ENCODE measurements at places on chromosomes 5 and 9. TPM values are rescaled to one million over a fixed set of nuclear protein-coding genes. Genes with fewer than 3 reads are reported as not detected.

RNF145 gene
- total RNA-seq: 53.4 TPM

TBC1D2 gene
- total RNA-seq: 61.8 TPM

PPIP5K2 gene
- total RNA-seq: 36.6 TPM

ROR2 gene
- total RNA-seq: 3.3 TPM

ARID3C gene
- 2.0 TPM for total RNA-seq

RNF180 gene
- total RNA-seq: 13.1 TPM

DNA sequence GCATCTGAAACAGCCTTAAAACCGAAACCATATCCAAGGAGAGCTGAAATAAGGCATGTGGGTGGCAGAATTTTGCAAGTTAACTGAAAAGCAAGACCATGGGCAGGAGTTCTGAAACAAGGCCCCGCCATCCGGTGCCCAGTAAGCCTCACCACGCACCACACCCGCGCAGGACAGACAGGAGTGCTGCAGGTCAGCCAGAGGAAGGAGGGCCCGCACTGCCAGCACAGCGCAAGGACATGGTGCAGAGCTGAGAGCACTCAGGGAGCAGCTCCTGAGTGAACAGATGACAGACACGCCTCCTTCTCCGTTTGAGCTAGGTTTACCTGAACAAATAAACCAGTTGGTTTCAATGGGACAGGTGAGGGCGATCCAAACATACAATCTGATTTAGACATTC is 16.5 kb upstream of the ISCA1 start:
- H3K4me3 ChIP-seq: no peak overlapping the region
- no peaks in the 10 kb centered on the region for H3K4me1 ChIP-seq
- DNase-seq: no peak
- peaks cover 3% of the 10 kb centered on the region for H3K36me3 ChIP-seq
- no peaks in the 10 kb centered on the region for H3K27me3 ChIP-seq
- H3K27ac ChIP-seq: no peak overlapping the region

- no peak overlapping the region for H3K4me3 ChIP-seq
- no peak for DNase-seq
- no peaks in the 10 kb centered on the region for H3K27me3 ChIP-seq
- H3K4me1 ChIP-seq: no peaks in the 10 kb centered on the region
- no peak overlapping the region for H3K27ac ChIP-seq
Measured at GRCh38 chr5:10828241-10828640, 67.2 kb upstream of the DAP start.

DNA sequence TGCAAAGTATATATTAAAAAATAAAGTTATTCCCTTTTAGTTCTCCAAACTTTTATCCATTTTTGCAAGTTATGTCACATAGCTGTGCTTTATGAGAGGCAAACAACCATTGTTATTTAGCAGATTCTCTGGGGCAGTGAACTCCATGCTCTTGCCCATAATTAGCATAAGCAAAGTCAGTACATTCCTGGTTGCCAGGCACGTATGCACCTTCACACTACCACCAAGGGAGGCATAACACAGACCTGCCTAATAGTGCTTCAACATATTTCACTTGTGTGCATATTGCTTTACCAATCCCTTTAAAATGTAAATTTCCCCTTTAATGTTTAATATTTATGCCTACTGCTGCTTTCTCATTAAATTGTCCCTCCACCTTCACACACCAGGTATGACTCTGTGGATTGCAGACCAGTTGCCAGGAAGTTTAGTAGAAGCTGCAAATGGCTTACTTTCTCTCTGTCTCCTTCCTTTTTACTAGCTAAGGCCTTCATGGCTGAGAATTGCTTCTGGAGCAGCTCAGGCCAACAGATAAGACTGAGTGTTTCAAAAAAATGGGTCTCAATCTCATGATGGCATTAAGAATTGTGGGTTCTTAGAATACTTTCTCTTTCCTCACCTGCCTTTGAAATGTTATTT is 388.2 kb downstream of the PRR16 start:
- H3K4me3 ChIP-seq: no peak overlapping the region
- H3K27me3 ChIP-seq: no peaks in the 10 kb centered on the region
- no peaks in the 10 kb centered on the region for H3K36me3 ChIP-seq
- no peaks in the 10 kb centered on the region for H3K4me1 ChIP-seq
- H3K27ac ChIP-seq: no peak overlapping the region

DNA sequence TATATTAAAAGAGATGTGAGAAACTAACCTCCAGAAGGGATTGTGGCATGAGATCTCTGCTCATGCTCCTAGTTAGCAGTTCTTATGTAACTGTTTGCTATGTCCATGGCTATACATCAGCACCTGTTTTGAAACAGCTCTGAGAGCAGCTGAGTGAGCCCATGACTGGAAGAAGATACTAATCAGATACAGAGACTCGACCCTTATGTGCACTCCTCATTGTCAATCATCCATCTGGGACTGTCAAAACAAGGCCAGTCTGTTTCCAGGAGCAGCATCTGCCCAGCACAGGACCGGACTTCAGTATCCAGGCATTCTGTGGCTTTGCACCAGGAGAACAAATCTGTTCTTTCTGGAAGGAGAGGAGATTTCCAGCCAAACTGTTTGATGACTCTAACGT is 77.7 kb downstream of the EFNA5 start:
- H3K27ac ChIP-seq: no peak overlapping the region
- no peak for DNase-seq
- peaks cover 20% of the 10 kb centered on the region for H3K4me1 ChIP-seq
- no peak overlapping the region for H3K4me3 ChIP-seq

- no peaks in the 10 kb centered on the region for H3K27me3 ChIP-seq
- no peak overlapping the region for H3K4me3 ChIP-seq
- DNase-seq: no peak
- H3K36me3 ChIP-seq: no peaks in the 10 kb centered on the region
Measured at GRCh38 chr5:50672663-50673062, 6.2 kb downstream of the PARP8 start.

DNA sequence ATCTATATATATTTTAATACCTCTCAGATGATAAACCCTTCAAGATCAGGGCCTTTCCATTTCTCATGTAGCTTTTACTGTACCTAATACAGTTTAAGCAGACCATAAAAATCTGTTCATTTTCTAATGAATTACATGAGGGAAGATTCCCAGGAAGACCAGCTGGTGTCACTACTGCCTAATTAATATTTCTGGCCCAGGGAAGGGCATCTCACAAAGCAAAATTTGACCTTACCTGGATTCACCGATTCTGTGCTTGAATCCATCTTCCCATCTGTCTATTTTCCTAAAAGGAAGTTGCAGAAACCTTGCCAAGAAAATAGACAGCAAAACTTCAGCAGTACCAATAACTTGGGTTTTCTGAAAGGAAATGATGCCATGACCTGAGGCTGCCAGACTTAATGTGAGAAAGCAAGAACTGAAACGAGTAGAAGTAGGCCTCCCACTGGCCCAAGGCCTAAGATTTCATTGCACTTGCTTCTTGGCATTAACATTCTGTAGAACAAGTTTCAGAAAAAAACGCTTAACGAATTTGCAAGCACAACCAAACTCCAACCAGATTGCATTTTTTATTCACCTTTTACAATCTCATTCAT is 83.0 kb upstream of the GLIS3 start:
- H3K27me3 ChIP-seq: no peaks in the 10 kb centered on the region
- no peak overlapping the region for H3K4me3 ChIP-seq
- H3K36me3 ChIP-seq: no peaks in the 10 kb centered on the region
- H3K27ac ChIP-seq: no peak overlapping the region
- no peaks in the 10 kb centered on the region for H3K4me1 ChIP-seq
- DNase-seq: no peak

GRCh38 chr5:173307695-173308094 is 20.5 kb downstream of the STC2 start:
- H3K27ac ChIP-seq: no peak overlapping the region
- H3K4me3 ChIP-seq: no peak overlapping the region
- H3K4me1 ChIP-seq: peaks cover 16% of the 10 kb centered on the region
- no peak for DNase-seq
- no peaks in the 10 kb centered on the region for H3K36me3 ChIP-seq

DNA sequence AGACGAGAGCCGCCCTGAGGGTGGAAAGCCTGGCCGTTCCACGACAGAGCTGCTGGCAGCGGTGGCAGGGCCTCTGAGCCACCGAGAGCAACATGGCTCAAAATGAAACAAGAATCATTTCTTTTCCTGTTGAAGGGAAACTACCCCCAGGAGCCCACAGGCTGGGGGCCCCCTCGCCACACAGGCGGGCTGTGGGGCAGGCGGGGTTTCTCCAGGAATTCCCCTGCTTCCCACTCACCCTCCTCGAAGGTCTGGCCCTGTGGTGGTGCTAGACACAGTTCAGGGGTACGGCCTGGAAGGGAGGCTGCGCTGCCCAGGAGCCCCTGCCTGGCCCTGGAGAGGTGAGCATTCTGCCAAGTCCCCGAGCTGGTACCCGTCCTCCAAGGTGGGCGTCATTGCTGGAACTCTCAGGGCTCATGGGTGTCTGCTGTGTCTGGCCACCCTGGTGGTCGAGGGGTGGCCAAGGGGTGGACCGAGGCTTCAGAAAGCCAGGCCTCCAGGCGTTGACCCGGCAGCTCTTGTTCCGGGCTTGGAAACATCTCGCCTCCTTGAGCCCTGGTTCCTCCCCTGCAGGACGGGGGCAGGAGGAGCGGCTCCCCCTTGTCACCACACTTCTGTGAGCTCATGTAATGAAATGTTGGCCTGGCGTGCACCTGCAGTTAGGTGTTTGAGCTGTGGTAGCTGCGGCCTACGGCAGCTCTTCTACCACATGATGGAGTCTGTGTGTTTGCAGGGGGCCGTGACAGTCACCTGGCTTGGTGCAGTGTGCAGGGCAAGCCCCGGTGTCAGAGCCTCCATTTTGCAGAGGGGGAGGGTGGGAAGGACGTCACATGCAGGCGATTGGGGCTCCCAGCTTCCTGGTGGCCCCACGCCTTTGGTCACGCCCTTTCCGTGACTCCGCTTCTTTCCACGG is 65.3 kb downstream of the RXRA start:
- no peak overlapping the region for H3K4me3 ChIP-seq
- H3K27ac ChIP-seq: peak overlapping the region; percentile 49
- H3K36me3 ChIP-seq: no peaks in the 10 kb centered on the region
- DNase-seq: no peak
- H3K27me3 ChIP-seq: no peaks in the 10 kb centered on the region
- H3K4me1 ChIP-seq: peaks cover 87% of the 10 kb centered on the region

- H3K4me3 ChIP-seq: no peak overlapping the region
- no peak for DNase-seq
- no peaks in the 10 kb centered on the region for H3K27me3 ChIP-seq
- no peaks in the 10 kb centered on the region for H3K36me3 ChIP-seq
Measured at GRCh38 chr5:52740007-52740406, 47.7 kb upstream of the ITGA1 start.

- DNase-seq: no peak
- peaks cover 10% of the 10 kb centered on the region for H3K4me1 ChIP-seq
Measured at GRCh38 chr9:77756449-77756848, 108.3 kb upstream of the GNA14 start.

GRCh38 chr5:3376611-3377010 is 219.0 kb upstream of the IRX1 start:
- H3K36me3 ChIP-seq: no peaks in the 10 kb centered on the region
- H3K27ac ChIP-seq: no peak overlapping the region
- H3K4me1 ChIP-seq: no peaks in the 10 kb centered on the region
- no peak overlapping the region for H3K4me3 ChIP-seq
- H3K27me3 ChIP-seq: no peaks in the 10 kb centered on the region
- no peak for DNase-seq

- H3K4me1 ChIP-seq: peaks cover 39% of the 10 kb centered on the region
- H3K4me3 ChIP-seq: peak overlapping the region; percentile 44
- no peak for DNase-seq
- no peaks in the 10 kb centered on the region for H3K36me3 ChIP-seq
- H3K27ac ChIP-seq: no peak overlapping the region
Measured at GRCh38 chr9:127769929-127770582, 8.4 kb downstream of the SH2D3C start.

DNA sequence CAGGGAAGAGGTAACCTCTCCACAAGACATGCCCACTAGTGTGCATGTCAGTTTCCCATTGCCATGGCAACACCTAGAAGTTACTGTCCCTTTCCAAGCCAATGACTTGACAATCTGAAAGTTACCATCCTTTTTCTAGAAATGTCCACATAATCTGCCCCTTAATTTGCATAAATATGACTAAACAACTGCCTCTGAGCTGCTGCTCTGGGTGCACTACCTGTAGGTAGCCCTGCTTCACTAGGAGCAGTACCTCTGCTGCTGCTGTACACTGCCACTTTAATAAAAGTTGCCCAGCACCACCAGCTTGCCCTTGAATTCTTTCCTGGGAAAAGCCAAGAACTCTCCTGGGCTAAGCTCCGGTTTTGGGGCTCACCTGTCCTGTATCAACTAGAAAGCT is 392.4 kb downstream of the NTRK2 start:
- no peak overlapping the region for H3K27ac ChIP-seq
- H3K27me3 ChIP-seq: no peaks in the 10 kb centered on the region
- H3K4me3 ChIP-seq: no peak overlapping the region
- no peak for DNase-seq
- no peaks in the 10 kb centered on the region for H3K36me3 ChIP-seq
